ENCODE measurements at places on chromosomes 16 and 17. TPM values are rescaled to one million over a fixed set of nuclear protein-coding genes. Genes with fewer than 3 reads are reported as not detected.

Gene DYNC1LI2
- total RNA-seq, result 240 TPM

Gene TP53TG3C
- total RNA-seq, result not detected

Gene TNFRSF17
- total RNA-seq, result not detected

DNA sequence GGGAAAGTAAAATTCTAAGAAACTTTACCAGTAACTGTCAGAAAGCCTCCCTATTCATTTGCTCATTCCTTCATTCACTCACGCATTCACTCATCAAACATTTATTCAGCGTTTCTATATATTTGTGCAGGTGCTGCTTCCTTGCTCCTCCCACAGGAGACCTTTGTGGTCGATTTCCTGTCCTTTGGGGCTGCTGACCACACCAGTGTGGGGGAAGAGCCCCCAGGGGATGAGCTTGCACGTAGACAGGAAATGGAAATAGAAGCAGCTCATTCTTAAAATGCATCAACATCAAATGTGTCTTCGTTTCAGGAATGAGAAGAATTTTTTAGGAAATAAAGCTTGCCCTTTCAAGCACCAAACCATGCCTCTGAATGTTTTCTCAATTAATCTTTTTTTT, 9.6 kb downstream of the PIK3R6 start:
- no peak overlapping the region for H3K27ac ChIP-seq
- H3K36me3 ChIP-seq, result no peaks in the 10 kb centered on the region
- no peak for DNase-seq
- peaks cover 3% of the 10 kb centered on the region for H3K27me3 ChIP-seq
- H3K4me3 ChIP-seq, result no peak overlapping the region
- H3K4me1 ChIP-seq, result no peaks in the 10 kb centered on the region

DNA sequence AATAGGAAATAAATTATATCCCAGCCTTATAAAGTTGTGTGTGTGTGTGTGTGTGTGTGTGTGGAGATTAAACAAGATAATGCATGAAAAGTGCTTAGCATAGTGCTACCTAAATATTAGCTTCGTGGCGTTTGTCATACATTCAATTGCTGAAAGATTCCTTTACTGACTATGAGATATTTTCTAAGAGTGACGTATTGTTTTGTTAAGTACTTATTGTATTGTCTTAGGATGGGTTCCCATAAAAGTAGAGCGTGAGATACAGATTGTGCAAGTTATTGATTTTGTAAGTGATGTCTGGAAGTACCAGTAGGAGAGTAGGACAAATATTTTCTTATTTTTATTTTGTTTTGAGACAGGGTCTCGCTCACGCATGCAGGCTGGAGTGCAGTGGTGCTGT, 730.0 kb downstream of the CDH8 start:
- no peak overlapping the region for H3K4me3 ChIP-seq
- H3K27ac ChIP-seq, result no peak overlapping the region
- H3K36me3 ChIP-seq, result no peaks in the 10 kb centered on the region
- no peaks in the 10 kb centered on the region for H3K4me1 ChIP-seq
- H3K27me3 ChIP-seq, result no peaks in the 10 kb centered on the region

DNA sequence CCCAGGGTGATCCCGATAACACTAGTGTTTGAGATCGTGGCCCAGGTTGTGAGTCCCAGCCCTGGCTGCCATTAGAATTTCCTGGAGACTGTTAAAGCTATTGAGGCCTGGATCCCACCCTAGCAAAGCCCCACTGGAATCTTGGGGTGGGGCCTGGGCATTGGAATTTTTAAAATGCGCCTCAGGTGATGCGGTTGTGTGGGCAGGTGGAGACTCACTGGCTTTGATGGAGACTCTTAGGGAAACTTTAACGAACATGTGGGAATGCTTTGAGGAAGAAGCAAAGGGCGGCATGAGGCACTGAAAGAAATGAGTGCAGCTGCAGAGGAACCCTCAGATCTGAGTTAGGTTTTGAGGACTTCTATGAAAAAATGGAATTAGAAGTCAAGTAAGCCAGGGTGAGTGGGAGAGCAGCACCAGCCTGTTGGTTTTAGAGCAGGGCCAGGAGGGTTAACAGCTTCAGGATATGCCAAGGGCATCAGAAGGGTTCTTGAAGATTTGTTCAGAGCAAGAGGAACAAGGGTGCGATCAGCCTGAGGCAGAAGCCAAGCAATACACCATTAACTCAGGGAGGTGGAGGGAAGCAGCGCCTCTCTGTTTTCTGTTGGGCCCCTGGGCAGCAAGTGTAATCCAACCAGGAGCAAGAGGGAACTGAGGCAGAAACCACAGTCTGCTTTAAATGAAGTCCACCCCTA, 42.5 kb downstream of the KSR1 start:
- no peaks in the 10 kb centered on the region for H3K36me3 ChIP-seq
- H3K27ac ChIP-seq, result no peak overlapping the region
- no peaks in the 10 kb centered on the region for H3K27me3 ChIP-seq
- DNase-seq, result no peak
- peaks cover 17% of the 10 kb centered on the region for H3K4me1 ChIP-seq

GRCh38 chr17:78965491-78965924, 14.2 kb downstream of the LGALS3BP start:
- no peak overlapping the region for H3K27ac ChIP-seq
- H3K4me3 ChIP-seq, result no peak overlapping the region
- H3K36me3 ChIP-seq, result no peaks in the 10 kb centered on the region

DNA sequence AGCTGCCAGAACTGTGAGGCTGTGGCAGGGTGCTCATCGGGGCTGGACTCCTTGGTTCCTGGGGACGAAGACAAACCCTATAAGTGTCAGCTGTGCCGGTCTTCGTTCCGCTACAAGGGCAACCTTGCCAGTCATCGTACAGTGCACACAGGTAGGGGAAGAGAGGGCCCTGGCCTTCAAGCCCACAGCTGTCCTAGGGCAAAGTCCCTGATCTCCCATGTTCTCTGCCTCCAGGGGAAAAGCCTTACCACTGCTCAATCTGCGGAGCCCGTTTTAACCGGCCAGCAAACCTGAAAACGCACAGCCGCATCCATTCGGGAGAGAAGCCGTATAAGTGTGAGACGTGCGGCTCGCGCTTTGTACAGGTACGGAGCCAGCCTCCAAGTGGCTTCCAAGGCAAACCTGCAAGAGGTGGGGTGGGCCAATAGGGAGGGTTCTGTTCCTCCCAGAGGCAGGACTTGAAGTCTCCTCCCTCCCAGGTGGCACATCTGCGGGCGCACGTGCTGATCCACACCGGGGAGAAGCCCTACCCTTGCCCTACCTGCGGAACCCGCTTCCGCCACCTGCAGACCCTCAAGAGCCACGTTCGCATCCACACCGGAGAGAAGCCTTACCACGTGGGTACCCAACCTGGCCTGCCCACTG, 3.7 kb downstream of the BCL6B start:
- H3K27me3 ChIP-seq, result peaks cover 12% of the 10 kb centered on the region
- H3K36me3 ChIP-seq, result no peaks in the 10 kb centered on the region
- no peak overlapping the region for H3K4me3 ChIP-seq
- H3K27ac ChIP-seq, result no peak overlapping the region
- H3K4me1 ChIP-seq, result peaks cover 2% of the 10 kb centered on the region

DNA sequence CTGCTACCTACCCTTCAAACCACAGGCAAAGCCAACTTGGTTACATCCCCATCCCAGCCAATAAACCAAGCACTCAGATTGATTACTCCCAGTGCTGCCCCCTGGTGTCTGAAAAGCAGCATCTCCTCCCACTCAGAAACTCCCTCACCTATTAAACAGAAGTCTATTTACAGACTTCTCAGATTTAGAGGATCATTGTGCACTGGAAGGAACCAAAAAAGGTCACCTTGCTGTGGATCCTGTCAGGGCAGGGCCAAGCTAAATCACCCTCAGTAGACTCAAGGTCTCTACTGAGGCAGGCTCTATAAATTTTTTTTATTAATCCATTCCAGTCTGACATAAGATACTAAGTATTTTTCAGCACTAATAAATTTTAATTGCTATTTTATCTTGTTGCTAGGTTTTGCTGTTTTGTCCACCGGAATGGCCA, 17.6 kb downstream of the HIGD1B start:
- H3K36me3 ChIP-seq, result peaks cover 15% of the 10 kb centered on the region
- DNase-seq, result peak; percentile 69
- no peak overlapping the region for H3K4me3 ChIP-seq
- H3K27ac ChIP-seq, result peak overlapping the region; percentile 8

- H3K27ac ChIP-seq, result no peak overlapping the region
- no peak overlapping the region for H3K4me3 ChIP-seq
- no peaks in the 10 kb centered on the region for H3K27me3 ChIP-seq
- H3K4me1 ChIP-seq, result no peaks in the 10 kb centered on the region
- H3K36me3 ChIP-seq, result no peaks in the 10 kb centered on the region
- DNase-seq, result no peak
These were observed 74.1 kb downstream of the ASIC2 start for GRCh38 chr17:33218698-33219601.

Data from transverse colon (tissue), 4 donors.